ENCODE measurements at places on chromosomes 7 and 10.

GRCh38 chr10:31864834-31865518 is 63.7 kb downstream of the ARHGAP12 start:
- DNase-seq = no peak

DNA sequence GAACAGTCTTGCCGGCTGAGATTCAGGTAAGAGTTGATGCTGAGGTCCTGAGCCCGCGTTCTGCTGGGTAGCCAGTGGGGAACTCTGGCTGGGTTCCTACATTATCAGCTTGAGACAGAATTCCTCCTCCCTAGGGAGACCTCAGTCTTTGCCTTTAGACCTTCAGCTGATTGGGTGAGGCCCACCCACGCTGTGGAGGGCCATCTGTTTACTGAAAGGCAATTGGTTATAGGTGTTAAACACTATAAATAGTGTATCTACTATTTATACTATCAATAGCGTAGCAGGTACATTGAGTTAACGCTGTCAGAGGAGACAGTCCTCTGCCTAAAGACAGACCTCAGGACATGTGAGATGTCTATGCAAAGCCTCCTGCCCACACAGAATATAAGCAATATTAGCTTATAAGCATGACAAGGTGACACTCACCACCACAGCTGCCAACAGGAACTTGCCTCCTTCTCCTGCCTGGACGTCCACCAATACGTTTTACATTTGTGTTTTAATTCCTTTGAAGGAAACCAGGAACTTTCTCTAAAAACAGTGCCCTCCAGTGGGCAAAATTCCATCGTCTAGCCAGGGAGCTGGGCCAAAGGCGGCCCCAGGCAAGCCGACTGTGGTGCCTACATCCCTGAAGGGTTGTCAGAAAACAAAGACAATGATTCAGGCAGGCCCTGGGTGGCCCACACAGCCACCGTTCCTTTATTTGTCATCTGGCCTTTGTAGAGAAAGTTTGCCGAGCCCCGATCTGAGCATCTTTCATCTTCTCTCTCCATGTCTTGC is 58.8 kb downstream of the INSIG1 start:
- no peak for DNase-seq

DNA sequence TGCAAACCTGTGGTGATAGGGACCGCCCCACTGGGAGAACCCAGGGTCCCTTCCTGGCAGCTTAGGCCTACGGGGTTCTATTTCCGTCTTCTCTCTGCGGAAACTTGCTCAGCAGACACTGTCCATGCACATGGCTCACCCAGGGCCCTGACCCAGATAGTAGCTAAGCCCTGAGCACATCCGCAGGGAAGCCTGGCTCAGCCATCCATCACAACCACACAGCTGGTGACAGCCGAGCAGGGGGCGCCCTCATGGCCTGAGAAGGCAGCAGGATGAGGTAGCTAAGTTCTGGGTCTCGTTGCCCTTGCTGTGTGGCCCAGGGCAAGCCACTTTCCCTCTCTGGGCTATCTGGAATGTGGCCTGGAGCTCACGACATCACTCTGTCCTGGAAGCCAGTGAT is 23.3 kb downstream of the NPTX2 start:
- no peak for DNase-seq

DNA sequence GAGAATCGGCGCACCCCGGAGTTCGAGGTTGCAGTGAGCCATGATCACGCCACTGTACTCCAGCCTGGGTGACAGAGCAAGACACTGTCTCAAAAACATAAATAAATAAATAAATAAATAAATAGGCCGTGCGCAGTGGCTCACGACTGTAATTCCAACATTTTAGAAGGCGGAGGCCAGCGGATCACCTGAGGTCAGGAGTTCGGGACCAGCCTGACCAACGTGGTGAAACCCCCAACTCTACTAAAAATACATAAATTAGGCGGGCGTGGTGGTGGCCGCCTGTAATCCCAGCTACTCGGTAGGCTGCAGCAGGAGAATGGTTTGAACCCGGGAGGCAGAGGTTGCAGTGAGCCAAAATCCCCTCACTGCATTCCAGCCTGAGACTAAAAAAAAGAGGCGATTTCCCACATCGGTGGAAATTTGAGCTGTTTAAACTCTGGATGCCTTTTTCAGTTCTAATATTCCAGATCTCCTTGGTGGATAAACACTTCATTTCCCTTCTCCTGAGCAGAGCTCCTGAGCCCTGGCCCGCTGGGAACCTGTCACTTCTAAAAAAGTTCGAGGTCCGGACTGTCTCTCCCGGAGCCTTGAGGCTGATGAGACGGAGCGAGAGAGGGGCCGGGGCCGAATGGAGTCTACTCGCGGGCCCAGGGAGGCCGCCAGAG is 2.0 kb upstream of the NFKB2 start:
- DNase-seq = no peak

DNA sequence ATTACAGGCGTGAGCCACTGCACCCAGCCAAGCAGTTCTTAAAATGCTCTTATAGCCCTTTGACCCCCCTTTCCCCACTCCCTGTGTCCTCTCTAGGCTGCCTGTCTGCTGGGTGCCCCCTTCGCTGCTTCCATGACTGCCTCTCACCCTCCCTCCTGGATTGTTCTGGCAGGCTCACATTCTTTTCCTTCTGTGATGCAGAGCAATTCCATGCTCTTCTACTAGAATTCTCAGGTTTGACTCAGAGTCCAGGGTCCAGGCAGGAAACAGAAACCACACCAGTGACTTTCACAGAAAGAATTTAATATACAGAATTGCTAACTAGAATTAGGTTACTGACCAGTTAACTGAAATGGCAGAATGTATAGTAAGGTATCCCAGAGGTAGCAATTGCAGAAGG is 244.8 kb downstream of the BAMBI start:
- DNase-seq = no peak

DNA sequence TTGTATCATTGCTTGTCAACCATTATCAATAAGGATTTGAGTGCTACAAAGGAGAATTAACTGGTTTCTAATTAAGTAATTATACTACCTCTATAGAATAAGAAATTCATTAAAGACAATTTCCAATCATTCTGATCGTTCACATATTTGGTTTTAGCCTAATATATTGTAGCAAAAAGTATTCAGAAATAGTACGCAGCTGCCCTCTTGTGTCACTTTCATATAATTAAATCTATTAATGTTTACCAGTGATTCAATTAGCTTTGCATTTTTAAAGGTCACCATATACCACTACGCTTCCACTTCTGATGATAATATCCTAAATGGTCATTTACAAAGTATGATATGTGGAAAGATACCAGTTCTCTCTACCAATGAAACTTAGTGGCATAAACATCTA is 128.3 kb downstream of the NEBL start:
- DNase-seq = no peak

GRCh38 chr10:61701706-61702105 is 39.0 kb downstream of the CABCOCO1 start:
- DNase-seq = no peak

DNA sequence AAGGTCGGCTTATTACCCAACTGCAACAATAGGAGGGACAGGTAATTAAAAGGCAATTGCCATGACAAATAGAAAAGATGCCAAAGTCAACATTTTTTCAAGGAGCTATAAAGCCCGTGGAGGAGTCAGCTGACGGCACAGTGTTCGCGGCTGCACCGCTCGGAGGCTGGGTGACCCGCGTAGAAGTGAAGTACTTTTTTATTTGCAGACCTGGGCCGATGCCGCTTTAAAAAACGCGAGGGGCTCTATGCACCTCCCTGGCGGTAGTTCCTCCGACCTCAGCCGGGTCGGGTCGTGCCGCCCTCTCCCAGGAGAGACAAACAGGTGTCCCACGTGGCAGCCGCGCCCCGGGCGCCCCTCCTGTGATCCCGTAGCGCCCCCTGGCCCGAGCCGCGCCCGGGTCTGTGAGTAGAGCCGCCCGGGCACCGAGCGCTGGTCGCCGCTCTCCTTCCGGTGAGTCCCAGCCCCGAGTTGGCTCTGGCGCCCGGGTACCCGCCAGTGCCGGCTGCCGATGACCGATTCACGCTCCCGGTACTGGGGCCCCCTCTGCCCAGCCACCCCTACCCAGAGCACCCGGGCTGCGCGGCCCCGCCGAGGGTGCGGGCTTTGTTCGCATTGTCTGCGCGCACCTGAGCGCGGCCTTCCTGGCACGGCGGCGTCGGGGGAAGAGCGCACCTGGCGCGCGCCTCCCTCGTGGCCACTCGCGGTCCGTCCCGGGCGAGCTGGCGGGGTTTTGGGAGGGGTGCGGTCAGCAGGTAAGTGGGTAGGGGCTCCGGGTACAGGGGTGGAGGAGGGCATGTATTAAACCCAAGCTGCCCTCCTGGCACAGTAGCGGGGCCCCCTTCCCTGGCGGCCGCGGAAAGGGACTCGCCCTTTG is at the start of gene VWA2:
Gene VWA2, plus strand, starts transcription at position 138 of the 877 bp plus-strand sequence. CDS start 9,460 bp downstream, outside the sequence.
- DNase-seq = no peak

- no peak for DNase-seq
Measured at GRCh38 chr10:87664276-87664701, 4.6 kb downstream of the PAPSS2 start.

DNA sequence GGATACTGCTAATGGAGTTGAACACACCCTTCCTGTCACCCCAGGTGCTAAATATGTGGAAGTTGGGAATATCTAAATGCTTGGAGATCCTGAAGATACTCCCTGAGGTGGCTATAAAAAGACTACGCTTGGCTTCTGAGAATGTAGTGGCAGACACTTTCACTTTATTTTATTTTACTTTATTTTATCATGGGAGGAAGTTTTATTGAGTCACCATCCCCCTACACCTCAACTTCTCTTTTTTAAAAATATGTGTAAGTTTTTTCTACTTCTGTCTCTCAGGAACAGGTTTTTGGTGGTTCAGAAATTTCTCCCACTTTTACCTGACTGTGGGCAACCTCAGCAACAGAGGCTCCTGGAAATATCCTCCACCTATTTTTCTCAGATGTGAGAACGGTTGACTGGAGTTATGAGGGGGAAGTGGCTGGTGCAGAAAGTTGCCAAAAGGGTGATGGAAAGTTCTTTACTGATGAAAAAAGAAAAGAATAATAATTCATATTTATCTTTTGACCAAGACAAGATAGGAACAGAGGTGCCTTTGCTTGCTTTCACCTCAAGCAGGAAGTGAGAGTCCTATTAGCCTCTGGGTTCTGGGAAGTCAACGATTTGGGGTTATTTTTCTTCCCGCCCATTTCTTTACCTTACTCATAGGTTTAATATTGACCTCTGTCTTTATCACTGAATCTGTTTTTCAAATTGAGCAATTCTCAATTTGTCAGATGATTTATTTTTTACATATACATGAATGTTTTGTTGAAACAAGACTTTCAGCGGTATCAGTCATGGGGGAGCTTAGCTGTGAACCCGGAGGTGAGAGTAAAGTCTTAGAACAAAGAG is 103.6 kb downstream of the AHR start:
- no peak for DNase-seq

GRCh38 chr10:46092524-46093081 is 46.5 kb upstream of the MSMB start:
- peak; percentile 49 for DNase-seq

- no peak for DNase-seq
Measured at GRCh38 chr7:96614154-96614867, 95.3 kb downstream of the SEM1 start.

GRCh38 chr10:117413928-117414618 is 38.8 kb upstream of the PDZD8 start:
- DNase-seq = no peak

- no peak for DNase-seq
Measured at GRCh38 chr7:70446448-70447143, 685.3 kb upstream of the GALNT17 start.

DNA sequence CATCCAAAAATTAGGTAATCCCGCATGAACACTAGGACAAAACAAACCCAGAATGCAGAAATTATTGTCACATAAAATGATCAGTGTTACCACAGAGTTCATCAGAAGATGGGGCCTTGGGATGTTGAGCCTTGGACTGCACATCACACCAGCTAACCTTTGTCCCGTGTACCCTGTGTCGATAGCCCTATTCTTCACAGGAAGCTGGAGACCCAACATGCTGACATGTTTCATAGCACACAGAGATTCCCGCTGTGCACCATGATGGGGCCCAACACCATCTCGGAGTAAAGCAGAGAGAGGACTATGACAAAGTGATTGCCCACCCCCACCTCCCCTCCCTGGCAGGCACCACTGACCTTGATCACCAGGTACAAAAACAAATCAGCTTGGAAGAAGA is 4.5 kb downstream of the PTPRN2 start:
- DNase-seq = no peak

DNA sequence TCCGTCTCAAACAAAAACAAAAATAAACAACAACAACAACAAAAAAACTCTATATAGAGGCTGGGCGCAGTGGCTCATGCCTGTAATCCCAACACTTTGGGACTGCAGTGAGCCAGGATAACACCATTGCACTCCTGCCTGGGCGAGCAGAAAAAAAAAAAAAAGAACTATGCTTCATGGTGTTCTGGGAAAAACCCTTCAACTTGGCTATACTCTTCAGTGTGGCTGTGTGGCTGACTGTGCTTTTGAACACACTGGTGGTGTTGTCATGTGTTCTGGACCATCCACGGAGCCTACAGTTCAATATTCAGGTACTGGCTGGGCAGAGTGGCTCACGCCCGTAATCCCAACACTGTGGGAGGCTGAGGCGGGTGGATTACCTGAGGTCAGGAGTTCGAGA is 26.5 kb downstream of the SNX8 start:
- no peak for DNase-seq

DNA sequence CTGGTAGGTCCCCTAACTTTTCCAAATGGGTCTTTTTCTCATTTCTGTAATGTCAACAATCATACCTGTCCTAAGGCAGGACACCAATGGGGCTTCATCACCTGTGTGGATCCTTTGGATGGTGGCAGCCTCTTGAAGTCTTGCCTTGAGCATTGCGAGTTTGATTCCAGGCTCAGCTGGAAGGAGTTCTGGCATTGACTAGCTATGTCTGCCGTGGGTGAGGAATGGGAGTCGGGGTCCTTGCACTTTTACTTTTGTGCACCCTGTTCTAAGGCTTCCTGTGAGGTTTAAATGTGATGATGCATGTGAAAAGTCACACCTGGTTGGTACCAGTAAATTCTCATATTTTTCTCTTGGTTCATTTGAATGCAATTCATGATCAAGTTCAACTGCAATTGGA is 55.9 kb upstream of the CTBP2 start:
- no peak for DNase-seq

- DNase-seq = no peak
Measured at GRCh38 chr7:11436773-11437524, 395.0 kb downstream of the THSD7A start.

GRCh38 chr7:145848691-145849090 is 267.9 kb upstream of the CNTNAP2 start:
- DNase-seq = no peak

- DNase-seq = no peak
Measured at GRCh38 chr10:69655868-69656555, 26.0 kb downstream of the FAM241B start.

GRCh38 chr10:125156739-125157480 is 3.5 kb downstream of the CTBP2 start:
- no peak for DNase-seq

GRCh38 chr10:71985542-71986250 is 21.5 kb downstream of the CHST3 start:
- no peak for DNase-seq

All from naive thymus-derived CD8-positive, alpha-beta T cell (primary cell).